ENCODE measurements at places on chromosomes 5 and 9. TPM values are rescaled to one million over a fixed set of nuclear protein-coding genes. Genes with fewer than 3 reads are reported as not detected.

- no peak for DNase-seq
These were observed 22.7 kb downstream of the SWI5 start for GRCh38 chr9:128298535-128299482.

GRCh38 chr9:127336086-127336485 is 60.9 kb upstream of the SLC2A8 start:
- no peak for DNase-seq

The LCP2 gene
- not detected for total RNA-seq

The LCN15 gene
- total RNA-seq: not detected

The FOXD4L5 gene
- 0.67 TPM for total RNA-seq

DNA sequence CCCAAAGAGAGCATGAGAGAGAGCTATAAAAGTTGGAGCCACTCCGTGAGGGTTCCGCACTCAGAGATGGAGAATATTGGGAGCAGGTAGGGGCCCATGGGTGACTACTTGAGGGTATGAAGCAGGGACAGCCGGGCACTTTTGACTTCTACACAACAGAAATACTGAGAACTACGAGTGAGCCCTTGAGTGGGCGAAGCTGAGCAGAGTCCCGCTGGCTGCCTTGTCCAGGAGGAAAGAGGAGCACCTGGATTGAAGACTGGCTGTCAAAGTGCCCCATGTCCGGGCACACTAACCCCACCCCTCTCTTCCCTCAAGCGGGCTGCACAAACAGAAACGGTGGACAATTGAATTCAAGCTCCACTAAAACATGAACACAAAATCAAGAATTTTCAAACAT is 33.6 kb downstream of the FYB1 start:
- DNase-seq: no peak

The PCDHA3 gene
- not detected for total RNA-seq

The GABBR2 gene
- total RNA-seq: not detected

GRCh38 chr5:105947461-105947860 is 1723.3 kb downstream of the EFNA5 start:
- no peak for DNase-seq

- DNase-seq: no peak
These were observed 88.6 kb downstream of the KCNN2 start for GRCh38 chr5:114450437-114450836.

- DNase-seq: no peak
These were observed 255.9 kb downstream of the GABRG2 start for GRCh38 chr5:162323466-162323865.

GRCh38 chr9:34154057-34154456 is 24.8 kb upstream of the UBAP1 start:
- DNase-seq: no peak

GRCh38 chr5:66829826-66830225 is 233.6 kb downstream of the MAST4 start:
- DNase-seq: peak; percentile 83

The ANKRD33B gene
- 1.6 TPM for total RNA-seq

DNA sequence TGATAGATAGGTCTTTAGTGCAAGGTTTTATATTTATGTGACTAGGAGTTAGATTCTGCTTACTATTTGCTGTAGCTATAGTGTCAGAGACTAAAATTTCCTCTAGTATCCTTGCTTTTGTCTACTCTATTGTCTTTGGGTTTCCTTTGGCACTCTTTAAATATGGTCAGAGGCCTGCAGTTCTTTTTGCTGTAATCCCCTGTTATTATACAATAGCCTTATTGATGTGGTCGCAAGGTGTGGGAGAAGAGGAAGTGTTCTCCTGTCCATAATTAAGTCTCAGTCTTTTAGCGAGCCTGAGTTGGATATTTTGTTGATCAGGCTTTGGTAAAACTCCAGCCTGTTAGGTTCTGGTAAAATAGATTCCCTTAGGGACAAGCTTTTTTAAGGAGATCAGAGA is 34.9 kb downstream of the LURAP1L start:
- DNase-seq: no peak

The SPATA31C1 gene
- not detected for total RNA-seq

The TTC16 gene
- total RNA-seq: under 0.01 TPM

- DNase-seq: no peak
These were observed 286.8 kb upstream of the PANK3 start for GRCh38 chr5:168865968-168866367.

DNA sequence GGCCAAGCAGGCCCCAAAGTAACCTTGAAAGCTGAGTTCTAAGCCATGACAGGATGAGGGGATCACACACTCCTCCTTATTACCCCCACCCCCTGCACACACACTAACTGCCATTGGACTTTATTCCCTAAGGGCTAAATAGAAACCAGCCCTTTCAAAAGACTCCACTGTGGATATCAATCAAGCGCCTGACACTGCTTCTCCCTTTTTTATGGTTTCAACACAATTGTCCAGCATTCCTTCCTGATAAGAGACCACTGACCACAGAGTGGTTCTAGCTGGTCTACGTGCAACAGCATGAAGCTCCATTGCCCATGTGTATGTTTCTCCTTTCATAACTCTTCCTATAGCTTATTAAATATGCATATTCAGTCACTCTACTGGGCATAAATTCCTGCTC is 34.7 kb downstream of the PAEP start:
- no peak for DNase-seq

The TXNDC8 gene
- not detected for total RNA-seq

DNA sequence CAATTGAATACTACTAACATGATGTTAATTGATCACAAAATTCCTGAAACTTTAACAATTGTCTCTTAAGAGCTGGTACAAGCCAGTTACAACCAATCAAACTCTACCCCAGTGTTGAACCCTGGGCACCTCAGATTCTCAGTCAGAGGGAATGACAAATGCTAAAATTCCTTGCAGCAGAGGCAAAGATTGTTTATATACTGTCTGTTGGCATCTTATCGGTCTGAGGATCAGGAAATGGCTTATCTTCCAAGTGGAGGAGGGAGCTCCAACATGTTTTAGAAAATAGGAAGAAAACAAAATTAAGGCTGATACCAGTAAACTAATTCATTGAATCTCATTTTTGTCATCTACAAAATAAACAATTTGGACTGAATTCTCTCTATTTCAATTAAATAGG is 527.8 kb upstream of the ZNF608 start:
- DNase-seq: no peak

DNA sequence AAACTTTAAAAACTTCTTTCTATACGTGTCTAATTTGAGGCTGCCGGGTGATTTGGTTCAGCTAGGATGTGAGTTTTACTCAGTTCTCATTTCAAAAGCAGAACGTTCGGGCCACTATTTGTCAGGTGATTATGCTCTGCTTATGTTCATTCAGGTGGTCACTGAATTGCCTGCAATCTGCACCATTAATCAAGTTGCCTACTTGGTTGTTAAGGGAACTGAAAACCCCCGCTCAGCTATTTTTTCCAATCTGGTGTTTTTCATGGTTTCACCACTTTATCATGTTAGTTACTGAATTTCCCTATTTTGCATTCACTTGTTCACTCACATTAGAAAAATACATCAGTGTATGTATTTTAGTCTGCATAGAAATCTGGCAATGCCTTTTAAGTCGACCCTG is 523.0 kb downstream of the CSNK1G3 start:
- DNase-seq: no peak

The JAK2 gene
- 5.7 TPM for total RNA-seq

- DNase-seq: no peak
These were observed 156.1 kb upstream of the KIF2A start for GRCh38 chr5:62149879-62150278.

The IL33 gene
- total RNA-seq: 0.50 TPM

The GHR gene
- total RNA-seq: 5.5 TPM

DNA sequence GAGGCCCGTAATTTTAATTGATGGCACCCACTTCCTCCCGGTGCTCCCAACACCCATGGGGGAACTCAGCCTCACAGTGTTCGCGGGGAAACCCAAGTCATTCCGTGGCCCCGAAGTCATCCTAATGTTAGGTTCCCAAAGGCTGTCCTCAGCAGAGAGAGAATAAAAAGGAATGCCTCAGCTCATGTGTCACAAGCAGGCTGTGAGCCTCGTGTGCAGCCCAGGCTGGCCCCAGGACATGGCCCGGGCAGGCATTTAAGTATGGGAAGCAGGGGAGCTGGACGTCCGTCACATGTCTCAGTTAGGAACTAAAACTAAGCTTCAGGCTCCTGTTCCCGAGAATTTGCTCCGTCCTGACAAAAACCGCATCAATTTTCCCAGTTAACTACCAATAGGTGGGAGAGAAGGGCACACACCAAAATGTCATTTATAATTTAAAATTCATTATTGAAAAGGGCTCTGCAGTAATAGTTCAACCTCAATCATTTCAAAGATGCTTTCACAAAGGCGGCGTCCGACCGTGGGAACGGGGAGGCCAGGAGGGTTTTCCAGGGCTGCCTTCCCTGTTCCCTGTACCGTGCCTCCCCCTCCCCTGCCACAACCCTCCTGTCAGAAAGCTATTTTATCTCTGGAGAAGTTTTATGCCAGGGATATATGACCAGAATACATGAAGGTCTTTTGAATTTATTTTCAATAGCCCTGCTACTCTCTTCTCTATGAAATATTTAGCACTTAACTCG is 137.3 kb downstream of the FSTL4 start:
- DNase-seq: no peak

DNA sequence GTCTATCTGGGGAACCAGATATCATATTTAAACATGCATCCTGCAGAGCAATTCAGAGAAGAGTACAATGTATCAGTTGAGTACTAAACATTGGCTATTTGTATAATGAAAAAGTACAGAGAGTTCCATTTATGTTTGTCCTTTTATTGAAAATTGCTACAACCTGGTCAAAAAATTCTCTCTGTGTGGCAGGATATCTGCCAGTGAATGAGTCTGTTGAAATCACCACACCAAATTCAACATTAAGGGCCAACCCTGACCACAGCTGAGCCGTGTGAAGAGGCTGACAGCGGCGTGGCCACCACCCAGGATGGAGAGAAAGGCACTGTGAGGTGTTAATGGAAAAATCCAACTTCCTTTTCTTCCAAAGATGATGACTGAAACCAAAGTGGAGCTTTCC is 422.7 kb upstream of the PIK3R1 start:
- DNase-seq: no peak

DNA sequence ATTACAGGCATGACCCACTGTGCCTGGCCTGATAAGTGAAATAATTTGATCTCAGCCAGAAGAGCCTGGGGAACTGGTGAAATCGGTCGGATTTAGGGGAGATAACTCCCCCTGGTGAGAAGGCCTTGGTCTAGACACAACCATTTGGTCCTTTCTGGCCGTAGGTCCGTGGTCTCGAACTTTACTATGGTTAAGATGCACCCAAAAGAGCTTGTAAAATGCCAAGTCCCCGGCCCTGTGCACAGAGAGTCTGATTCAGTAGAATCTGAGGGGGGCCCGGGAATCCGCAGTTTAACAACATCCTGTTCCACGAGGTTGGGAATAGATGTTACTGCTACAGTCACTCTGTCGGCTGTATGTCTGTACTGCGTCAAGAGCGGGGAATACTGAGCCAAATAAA is 140.7 kb downstream of the C9orf50 start:
- DNase-seq: no peak

GRCh38 chr5:1135696-1136525 is 24.0 kb upstream of the SLC12A7 start:
- no peak for DNase-seq

The MARCOL gene
- total RNA-seq: not detected

The OGN gene
- not detected for total RNA-seq

- peak; percentile 37 for DNase-seq
These were observed 14.2 kb upstream of the AGGF1 start for GRCh38 chr5:77015938-77016569.

GRCh38 chr5:105868038-105868780 is 1802.5 kb downstream of the EFNA5 start:
- DNase-seq: no peak

DNA sequence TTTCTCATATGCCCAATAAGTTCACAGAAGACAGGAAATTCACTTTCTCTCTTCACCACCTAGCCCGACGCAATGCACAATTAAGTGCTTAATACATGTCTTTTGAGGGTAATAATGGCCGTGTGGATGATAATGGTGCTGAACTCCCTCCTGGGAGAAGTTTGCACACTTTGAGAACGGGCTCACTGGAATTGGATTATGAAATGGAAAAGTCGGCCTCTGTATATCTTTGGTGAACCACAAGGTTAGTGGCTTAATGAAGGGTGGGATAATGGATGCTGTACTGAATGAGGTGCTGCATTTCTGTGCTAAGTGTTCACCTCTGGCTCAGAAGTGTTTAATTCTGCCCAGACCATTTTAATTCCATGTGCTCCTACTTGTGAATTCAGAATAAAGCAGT is 207.5 kb downstream of the IRX2 start:
- DNase-seq: no peak
